ENCODE measurements at places on chromosomes 3 and 15.
A peak's percentile ranks its signal among the peaks of the same experiment; 100 is the strongest.

DNA sequence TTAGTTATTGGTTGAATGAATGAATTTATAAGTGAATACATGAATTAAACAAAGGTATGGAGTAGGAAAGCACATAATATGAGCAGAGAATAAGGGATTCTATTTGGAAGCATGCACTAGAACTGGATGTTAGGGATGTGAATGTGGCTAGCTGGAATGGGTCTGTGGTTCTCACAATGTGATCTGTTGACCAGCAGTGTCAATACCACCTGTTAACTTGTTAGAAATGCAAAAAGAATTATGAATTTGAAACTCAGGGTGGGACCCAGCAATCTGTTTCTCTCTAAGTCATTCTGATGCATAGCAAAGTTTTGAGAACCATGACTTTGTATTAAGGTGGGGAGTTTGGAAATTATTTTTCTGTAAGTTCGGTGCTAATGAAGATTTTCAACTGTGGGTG lies 41.0 kb upstream of the SATB1 start:
- H3K4me3 ChIP-seq = no peak overlapping the region
- no peaks in the 10 kb centered on the region for H3K27me3 ChIP-seq
- no peak overlapping the region for H3K27ac ChIP-seq
- H3K4me1 ChIP-seq = peaks cover 10% of the 10 kb centered on the region
- DNase-seq = no peak

DNA sequence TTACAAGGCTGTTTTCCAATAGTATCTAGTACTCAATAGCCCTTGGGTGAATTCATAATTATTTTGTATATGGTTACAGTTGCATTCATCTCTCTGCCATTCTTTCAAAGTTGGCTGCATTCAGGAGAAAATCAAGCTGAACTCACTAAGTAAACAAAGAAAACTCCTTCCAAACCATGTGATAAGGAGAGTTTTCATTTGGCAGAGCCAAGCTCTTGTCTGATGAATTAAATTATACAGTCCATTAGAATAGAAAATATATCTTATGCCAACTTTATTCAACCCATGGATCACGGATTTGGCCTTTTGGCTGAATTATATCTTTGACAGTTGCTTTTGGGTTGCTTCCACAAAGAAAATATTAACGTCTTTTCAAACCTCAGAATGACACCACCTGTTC lies 272.3 kb upstream of the ROBO1 start:
- DNase-seq = no peak
- no peaks in the 10 kb centered on the region for H3K4me1 ChIP-seq
- H3K36me3 ChIP-seq = no peaks in the 10 kb centered on the region
- H3K27me3 ChIP-seq = no peaks in the 10 kb centered on the region

DNA sequence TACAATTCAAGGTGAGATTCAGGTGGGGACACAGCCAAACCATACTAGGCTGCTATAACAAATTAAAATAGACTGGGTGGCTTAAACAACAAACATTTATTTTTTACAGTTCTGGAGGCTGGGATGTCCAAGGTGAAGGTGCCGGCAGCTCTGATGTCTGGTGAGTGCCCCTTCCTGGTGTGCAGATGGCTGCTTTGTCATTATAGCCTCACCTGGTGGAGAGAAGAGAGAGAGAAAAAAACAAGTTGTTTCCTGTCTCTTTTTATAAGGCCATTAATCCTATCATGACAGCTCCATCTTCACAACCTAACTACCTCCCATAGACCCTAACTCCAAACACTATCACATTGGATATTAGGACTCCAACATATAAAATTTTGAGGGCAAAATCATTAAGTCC lies 279.7 kb downstream of the ZIC1 start:
- H3K27me3 ChIP-seq = no peaks in the 10 kb centered on the region
- H3K36me3 ChIP-seq = no peaks in the 10 kb centered on the region
- H3K27ac ChIP-seq = no peak overlapping the region
- H3K4me3 ChIP-seq = no peak overlapping the region

- no peak for DNase-seq
- H3K36me3 ChIP-seq = peaks cover 27% of the 10 kb centered on the region
- H3K27me3 ChIP-seq = no peaks in the 10 kb centered on the region
- H3K27ac ChIP-seq = no peak overlapping the region
- no peaks in the 10 kb centered on the region for H3K4me1 ChIP-seq
Observed at GRCh38 chr3:120708408-120708807, 26.4 kb upstream of the HGD start.

- H3K4me3 ChIP-seq = no peak overlapping the region
- H3K36me3 ChIP-seq = no peaks in the 10 kb centered on the region
- no peak overlapping the region for H3K27ac ChIP-seq
- H3K27me3 ChIP-seq = peaks cover 11% of the 10 kb centered on the region
- H3K4me1 ChIP-seq = peaks cover 6% of the 10 kb centered on the region
Observed at GRCh38 chr15:67892559-67893377, 52.9 kb upstream of the RNU6-1 start.

DNA sequence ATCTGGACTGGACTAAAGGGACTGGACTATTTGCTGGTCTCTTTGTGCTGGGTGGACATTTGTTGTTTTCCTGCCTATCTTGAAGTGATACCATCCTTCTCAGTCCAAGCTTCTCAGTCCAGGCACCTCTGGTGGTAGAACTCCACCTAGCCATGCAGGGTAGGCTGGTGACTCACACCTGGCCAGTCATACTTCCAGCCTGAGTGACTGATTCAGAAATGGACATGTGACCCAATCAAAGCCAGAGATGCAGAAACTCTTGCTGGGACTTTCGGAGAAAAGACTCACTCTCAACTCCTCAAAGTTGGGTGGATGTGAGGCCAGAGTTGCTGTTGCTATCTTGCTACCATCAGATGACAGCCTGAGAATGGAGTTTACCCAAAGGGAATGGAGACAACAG lies 5.6 kb upstream of the ASB14 start:
- DNase-seq = peak; percentile 21
- peaks cover 14% of the 10 kb centered on the region for H3K27me3 ChIP-seq
- H3K4me3 ChIP-seq = no peak overlapping the region
- H3K36me3 ChIP-seq = no peaks in the 10 kb centered on the region
- no peak overlapping the region for H3K27ac ChIP-seq

GRCh38 chr15:71874245-71874644 lies 63.9 kb downstream of the NR2E3 start:
- DNase-seq = no peak
- H3K27me3 ChIP-seq = no peaks in the 10 kb centered on the region
- H3K27ac ChIP-seq = no peak overlapping the region
- peaks cover 10% of the 10 kb centered on the region for H3K36me3 ChIP-seq

DNA sequence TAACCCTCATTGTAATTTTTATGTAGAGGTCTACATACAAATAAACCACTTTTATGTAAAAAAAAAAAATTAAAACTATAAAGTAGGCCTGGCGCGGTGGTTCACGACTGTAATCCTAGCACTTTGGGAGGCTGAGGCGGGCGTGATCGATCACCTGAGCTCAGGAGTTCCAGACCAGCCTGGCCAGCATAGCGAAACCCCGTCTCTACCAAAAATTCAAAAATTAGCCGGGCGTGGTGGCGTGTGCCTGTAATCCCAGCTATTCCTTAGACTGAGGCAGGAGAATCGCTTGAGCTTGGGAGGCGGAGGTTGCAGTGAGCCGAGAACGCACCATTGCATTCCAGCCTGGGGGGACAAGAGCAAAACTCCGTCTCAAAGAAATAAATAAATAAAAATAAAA lies 766 bp upstream of the SLC12A6 start:
- H3K4me3 ChIP-seq = peak overlapping the region; percentile 99
- H3K4me1 ChIP-seq = peaks cover 46% of the 10 kb centered on the region
- peaks cover 27% of the 10 kb centered on the region for H3K36me3 ChIP-seq
- H3K27me3 ChIP-seq = no peaks in the 10 kb centered on the region
- no peak overlapping the region for H3K27ac ChIP-seq

DNA sequence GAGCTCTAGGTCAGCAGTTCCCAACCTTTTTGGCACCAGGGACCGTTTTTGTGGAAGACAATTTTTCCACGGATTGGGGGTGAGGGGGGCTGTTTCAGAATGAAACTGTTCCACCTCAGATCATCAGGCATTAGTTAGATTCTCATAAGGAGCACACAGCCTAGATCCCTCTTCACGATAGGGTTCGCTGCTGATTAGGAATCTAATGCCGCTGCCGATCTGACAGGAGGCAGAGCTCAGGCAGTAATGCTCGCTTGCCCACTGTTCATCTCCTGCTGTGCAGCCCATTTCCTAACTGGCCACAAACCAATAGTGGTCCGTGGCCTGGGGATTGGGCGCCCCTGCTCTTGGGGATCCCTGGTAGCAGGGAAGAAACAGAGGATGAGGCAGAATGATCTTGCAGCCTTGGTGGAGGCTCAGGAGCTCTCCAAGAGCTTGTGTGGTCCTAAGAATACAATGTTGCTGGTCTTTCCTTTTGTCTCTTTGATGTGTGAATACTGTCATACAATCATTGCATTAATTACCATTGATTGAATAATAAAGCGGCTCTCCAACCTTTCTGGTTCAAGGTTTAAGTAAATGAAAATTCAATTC lies 183.2 kb downstream of the FNDC3B start:
- no peak for DNase-seq
- no peaks in the 10 kb centered on the region for H3K27me3 ChIP-seq
- H3K4me1 ChIP-seq = peaks cover 6% of the 10 kb centered on the region
- H3K27ac ChIP-seq = no peak overlapping the region
- no peaks in the 10 kb centered on the region for H3K36me3 ChIP-seq

GRCh38 chr3:47984075-47984728 lies 32.0 kb downstream of the MAP4 start:
- no peak overlapping the region for H3K27ac ChIP-seq
- H3K27me3 ChIP-seq = no peaks in the 10 kb centered on the region
- peaks cover 4% of the 10 kb centered on the region for H3K36me3 ChIP-seq
- peaks cover 3% of the 10 kb centered on the region for H3K4me1 ChIP-seq
- no peak overlapping the region for H3K4me3 ChIP-seq
- DNase-seq = no peak

DNA sequence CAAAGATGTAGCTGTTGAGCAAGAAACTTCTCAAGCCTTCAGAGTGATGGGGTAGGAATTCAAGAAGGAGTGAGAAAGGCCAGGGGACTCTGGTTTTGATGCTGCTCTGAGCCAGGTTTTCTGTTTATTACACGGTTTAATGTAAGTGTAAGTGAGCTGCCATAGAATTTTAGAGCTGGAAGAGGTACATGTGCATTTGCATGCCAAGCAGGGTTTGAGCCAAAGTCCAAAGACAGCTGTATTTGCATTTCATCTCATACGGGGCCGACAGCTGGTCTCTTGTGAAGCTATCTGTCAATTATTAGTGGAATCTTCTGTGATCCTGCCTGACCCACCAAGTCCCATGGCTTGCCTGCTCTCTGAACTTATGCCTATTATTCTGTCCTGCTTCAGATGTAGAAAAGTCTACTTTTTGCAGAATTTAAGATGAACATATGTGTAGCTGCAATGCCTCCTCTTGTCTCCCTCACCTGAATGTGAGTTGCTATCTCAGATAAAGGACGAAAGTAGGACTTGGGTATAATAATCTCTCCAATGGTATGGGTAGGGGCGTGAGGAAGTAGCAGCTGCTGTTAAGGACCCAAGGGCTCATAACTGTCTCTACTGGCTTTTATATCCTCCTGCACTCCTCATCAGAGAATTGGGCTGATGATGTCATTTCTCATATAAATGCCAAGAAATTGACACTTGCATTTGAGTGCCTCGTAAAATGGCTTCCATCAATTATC lies 160.0 kb downstream of the SQOR start:
- no peak for DNase-seq
- H3K27ac ChIP-seq = no peak overlapping the region
- peaks cover 22% of the 10 kb centered on the region for H3K27me3 ChIP-seq
- no peaks in the 10 kb centered on the region for H3K4me1 ChIP-seq
- no peak overlapping the region for H3K4me3 ChIP-seq
- H3K36me3 ChIP-seq = no peaks in the 10 kb centered on the region

GRCh38 chr3:179768080-179768479 lies 115.2 kb downstream of the USP13 start:
- H3K27me3 ChIP-seq = no peaks in the 10 kb centered on the region
- no peak overlapping the region for H3K4me3 ChIP-seq
- H3K4me1 ChIP-seq = no peaks in the 10 kb centered on the region
- H3K36me3 ChIP-seq = peaks cover 24% of the 10 kb centered on the region

- H3K36me3 ChIP-seq = no peaks in the 10 kb centered on the region
- no peaks in the 10 kb centered on the region for H3K4me1 ChIP-seq
- no peak overlapping the region for H3K4me3 ChIP-seq
- H3K27me3 ChIP-seq = no peaks in the 10 kb centered on the region
- no peak overlapping the region for H3K27ac ChIP-seq
Observed at GRCh38 chr15:38991126-38991525, 426.5 kb upstream of the RASGRP1 start.

DNA sequence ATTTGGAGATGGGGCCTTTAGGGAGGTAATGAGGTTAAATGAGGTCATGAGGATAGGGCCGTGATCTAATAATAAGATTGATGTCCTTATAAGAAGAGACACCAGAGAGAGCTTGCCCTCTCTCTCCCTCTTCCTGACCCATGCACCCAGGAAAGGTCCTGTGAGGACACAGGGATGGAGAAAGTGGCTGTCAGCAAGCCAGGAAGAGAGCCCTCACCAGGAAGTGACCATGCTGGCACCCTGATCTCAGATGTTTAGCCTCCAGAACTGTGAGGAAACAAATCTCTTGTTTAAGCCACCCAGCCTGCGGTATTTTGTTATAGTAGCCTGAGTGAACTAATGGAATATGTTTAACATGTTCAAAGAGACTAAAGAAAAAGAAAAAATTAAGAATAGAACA lies 15.3 kb upstream of the GNB5 start:
- no peaks in the 10 kb centered on the region for H3K27me3 ChIP-seq
- H3K27ac ChIP-seq = no peak overlapping the region
- H3K36me3 ChIP-seq = no peaks in the 10 kb centered on the region
- DNase-seq = no peak
- no peak overlapping the region for H3K4me3 ChIP-seq
- no peaks in the 10 kb centered on the region for H3K4me1 ChIP-seq

GRCh38 chr15:60017538-60018520 lies 13.7 kb downstream of the FOXB1 start:
- peaks cover 31% of the 10 kb centered on the region for H3K27me3 ChIP-seq
- H3K4me1 ChIP-seq = peaks cover 25% of the 10 kb centered on the region
- no peaks in the 10 kb centered on the region for H3K36me3 ChIP-seq
- peak overlapping the region; percentile 9 for H3K27ac ChIP-seq
- peak; percentile 38 for DNase-seq

DNA sequence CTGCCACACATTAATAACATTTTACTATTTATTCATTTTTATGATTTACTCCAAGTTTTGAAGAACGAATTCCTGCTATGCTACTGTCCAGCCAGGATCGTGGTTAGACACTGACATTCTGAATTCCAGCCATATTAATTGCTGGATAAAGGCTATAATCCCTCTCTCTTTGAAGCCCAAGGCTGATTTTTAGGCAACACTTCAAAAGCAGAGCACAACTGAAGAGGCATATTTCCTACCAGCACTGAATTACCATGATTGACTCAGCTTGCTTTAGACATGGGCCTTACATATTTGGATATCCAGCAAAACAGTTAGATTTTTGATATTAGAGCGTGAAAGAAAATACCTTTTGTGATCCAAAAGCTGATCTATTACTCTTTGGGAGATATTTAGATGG lies 205.0 kb downstream of the ZIC1 start:
- no peak for DNase-seq
- H3K4me1 ChIP-seq = no peaks in the 10 kb centered on the region
- H3K27me3 ChIP-seq = no peaks in the 10 kb centered on the region
- no peak overlapping the region for H3K4me3 ChIP-seq
- no peaks in the 10 kb centered on the region for H3K36me3 ChIP-seq
